EH (cell line): ENCODE measurements at places on chromosomes 3 and 15.

DNA sequence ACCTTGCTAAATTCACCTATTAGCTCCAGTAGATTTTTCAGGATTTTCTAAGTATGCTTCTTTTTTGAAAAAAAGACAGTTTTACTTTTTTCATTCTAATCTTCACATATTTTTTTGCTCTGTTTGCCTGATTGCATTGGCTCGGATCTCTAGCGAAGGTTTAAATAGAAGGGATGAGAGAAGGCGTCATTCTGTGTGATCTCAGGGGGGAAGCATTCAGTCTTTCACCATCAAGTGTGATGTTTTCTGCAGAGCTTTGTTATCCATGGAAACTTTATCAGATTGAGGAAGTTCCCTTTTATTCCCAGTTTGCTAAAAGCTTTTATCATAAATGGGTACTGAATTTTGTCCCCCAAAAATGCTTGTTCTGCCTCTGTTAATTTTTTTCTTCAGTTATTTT is 120.3 kb downstream of the LRRK1 start:
- DNase-seq: peak; percentile 22

DNA sequence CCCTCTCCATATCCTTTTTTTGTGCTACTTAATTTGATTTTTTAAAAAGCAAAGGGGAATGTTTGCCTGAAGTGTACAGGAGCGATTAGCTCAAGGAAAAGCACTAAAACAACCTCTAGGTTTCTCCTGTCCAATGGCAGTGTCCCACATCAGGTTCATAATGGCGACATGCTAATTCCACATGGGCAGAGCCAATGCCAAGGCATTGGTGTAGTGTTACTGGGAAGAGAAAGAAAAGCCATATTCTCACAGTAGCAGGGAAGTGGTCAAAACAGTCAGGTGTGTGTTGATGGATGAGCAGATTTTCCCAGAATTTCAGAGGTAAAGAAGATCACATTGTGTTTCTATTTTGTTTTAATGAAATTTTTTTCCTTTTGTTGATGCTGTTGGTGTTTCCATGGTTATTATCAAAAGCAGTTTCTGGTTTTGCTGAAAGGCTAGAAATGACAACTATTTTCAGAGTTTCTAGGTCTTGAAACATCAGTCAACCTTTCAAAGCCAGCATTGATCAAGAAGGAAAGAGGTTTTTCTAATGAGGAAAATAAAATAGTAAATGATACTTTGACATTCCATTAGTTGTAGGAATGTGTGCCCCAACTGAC is 65.2 kb downstream of the FNDC3B start:
- DNase-seq: no peak

- no peak for DNase-seq
Measured at GRCh38 chr3:54936561-54936960, 8.7 kb upstream of the LRTM1 start.

- DNase-seq: no peak
Measured at GRCh38 chr3:137294139-137294538, 336.4 kb downstream of the IL20RB start.

DNA sequence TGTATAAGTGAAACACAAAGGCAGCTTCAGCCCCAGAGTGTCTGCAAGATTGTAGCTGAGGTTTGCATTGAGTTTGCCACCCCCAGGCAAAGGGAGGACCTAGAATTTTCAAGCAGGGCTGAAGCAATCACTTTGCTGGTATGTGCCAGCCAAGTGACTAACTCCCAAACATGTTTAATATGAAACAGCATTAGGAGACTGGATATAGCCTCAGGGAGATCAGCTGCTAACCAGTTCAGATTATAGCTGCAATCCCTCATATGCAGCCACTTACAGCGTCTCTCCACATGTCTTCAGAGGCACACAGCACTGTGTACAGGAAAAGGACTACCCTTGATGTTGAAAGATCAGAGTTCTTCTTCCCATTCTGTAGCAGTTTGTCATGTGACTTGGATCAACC is 38.4 kb upstream of the PPP2R3A start:
- DNase-seq: peak; percentile 90

DNA sequence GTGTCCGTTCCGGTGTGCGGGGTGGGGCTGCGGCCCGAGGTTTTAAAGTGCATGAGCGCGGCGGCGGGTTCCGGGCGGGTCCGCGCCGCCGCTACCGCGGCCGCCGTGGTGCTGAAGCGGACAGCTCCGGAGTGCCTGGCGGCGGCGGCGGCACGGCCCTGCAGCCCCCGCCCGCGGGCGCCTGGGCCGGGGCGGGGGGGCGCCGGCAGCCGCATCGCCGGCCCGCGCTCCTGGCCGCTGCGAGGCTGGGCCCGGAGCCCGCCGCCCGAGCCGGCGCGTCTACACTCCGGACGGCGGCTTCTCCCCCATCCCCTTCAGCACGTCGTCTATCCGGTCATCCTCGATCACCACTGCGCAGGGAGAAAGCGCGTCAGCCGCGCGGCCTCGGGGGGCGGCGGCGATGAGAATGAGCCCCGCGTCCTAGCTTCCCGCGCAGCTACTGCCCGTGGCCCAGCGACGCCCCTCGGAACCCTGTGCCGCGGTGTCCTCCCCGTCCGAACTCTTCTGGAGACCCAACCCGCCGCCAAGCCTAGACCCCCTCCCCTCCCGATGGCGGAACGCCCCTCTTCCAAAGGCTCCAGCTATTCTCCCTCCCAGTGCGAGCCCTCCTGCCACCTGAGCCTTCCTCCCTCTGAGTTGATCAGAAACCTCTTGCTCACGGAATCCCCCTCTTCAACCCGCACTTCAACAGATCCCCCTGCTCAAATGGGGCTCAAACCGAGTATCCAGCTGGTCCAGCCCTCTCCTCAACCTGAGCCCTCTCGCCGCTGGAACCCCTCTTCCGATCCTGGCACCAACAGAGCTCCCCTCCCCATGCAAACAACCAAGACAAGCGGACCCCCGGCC is 1.3 kb downstream of the CAMK2N2 start:
- DNase-seq: peak; percentile 46

DNA sequence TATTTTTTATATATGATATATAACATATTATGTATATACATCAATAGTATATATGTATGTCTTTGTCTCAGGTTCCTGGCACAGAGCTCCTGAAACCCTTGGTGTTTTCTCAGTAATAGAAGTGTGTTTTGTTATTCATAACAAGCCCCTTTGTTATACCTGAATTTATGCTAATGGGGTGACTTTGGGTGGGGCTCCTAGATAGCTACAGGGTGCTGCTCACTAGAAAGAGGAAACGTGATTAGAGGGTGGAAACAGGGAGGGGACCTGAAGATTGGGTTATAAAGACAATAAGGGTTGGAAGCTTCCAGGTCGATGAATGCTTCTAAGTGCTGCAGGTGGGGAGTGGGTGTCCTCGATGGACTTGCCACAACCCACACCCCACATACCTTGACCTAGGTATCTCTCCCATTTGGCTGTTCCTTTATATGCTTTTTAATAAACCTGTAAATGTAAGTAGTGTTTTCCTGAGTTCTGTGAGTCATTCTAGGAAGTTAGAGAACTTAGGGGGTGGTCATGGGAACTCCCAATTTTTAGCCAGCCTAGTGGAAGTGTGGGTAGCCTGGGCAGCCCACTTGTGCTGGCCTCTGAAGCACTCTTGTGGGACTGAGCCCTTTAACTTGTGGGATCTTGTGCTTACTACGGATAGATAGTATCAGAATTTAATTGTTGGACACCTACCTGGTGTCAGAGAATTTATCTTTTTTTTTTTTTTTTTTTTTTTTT is 36.9 kb upstream of the C15orf39 start:
- no peak for DNase-seq

DNA sequence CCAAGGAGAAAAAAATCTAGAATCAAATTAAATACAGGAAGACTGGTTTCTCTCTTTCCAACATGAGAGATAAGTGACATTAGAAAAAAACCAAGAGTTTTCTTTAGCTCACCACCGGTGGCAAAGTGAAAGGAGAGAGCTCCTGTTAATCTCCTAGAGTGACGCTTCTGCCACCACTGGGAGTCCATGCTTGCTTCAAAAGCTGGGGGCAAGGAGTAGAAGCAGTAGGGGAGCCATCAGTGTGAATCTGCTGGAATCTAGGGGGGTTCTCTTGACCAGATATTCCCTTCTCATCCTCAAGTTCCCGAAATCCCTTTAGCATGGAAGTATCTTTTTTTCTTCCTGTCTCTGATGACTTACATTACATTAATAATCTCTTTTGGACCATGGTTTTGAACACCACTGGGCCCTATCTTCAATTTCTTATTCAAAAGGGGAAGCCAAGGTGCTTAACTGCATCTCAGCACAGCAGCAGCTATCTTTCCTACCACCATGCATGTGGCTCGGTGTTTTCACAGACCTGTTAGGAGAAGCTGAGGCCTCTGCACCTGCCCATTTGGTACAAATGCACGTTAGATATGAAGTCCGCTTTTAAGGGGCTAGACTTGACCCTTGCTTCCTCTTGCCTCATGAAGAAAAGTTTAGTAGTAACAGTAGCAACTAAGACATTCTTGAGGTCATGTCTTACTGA is 6.6 kb upstream of the ICE2 start:
- DNase-seq: no peak

- peak; percentile 99 for DNase-seq
Measured at GRCh38 chr3:143135150-143135549, 15.6 kb downstream of the CHST2 start.

GRCh38 chr3:49914906-49915305 is 11.2 kb upstream of the MST1R start:
- DNase-seq: no peak

- no peak for DNase-seq
Measured at GRCh38 chr15:70200511-70201424, 103.1 kb upstream of the TLE3 start.

DNA sequence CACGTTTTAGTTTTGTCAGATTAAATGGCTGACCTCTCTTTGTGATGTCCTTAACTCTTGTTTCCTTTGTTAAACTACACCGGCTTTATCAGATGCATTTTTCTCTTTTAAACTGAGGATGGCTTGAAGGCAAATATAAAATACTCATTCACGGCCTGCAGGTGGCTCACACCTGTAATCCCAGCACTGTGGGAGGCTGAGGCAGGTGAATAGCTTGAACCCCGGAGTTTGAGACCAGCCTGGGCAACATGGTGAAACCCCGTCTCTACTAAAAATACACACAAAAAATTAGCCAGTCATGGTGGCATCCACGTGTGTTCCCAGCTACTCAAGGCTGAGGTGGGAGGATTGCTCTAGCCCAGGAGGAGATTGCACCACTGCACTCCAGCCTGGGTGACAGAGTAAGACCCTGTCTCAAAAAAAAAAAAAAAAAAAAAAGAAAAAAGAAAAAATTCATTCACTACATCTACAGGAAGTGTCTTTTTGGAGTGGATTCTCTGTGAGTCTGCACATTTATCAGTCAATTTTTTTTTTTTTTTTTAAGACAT is 34.7 kb upstream of the SACM1L start:
- DNase-seq: no peak

- DNase-seq: peak; percentile 23
Measured at GRCh38 chr3:105352976-105353375, 13.7 kb upstream of the ALCAM start.

DNA sequence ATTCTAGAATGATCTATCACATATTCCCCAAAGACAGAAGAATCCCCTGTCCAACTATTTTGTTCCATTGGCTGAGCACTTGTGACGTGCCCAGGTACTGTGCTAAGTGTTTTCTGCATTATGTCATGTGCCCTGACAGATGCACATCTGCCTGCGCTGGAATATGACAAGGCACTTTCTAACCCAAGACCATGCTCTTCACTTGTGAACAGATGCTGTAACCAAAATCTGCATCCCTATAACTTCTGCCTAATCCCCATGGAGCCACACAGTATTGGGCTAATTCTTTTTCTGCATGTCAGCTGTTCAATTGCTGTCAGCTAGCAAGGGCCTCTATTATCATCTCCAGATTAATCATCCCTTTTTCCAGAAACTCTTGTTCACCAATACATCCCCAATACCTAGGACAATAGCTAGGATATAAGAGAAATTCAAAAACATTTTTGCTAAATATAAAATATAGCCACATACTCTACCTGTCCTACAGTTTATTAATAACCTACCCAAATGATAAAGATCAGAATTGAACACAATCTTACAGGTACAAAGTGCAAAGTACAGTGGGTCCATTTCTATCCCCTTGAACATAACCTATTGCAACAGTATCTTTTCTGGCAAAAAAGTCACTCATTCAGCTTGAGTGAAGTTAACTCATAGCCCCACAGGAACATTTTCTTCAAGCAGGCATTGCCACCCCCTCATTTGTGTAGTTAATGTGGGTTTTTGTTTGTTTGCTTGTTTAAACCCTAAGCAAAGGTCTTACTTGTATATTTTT is 109.4 kb upstream of the LRRN1 start:
- DNase-seq: no peak

DNA sequence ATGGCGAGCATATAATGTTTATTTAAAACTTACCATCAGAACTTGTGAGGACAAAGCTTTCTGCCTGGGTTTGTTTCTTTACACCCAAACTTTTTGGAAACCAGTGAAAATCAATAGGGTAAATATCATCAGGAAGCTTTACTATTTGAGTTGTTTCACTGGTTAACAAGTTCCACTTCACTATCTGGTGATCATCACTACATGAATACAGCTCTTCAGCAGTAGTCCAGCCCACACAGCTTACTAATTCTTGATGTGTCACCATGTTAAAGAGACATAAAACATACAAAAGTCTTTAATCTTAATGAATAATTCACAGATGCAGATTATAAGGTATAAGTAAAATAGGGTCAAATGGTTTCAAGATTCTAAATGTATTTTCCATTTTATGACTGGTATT is 17.6 kb downstream of the IFT80 start:
- DNase-seq: peak; percentile 32

DNA sequence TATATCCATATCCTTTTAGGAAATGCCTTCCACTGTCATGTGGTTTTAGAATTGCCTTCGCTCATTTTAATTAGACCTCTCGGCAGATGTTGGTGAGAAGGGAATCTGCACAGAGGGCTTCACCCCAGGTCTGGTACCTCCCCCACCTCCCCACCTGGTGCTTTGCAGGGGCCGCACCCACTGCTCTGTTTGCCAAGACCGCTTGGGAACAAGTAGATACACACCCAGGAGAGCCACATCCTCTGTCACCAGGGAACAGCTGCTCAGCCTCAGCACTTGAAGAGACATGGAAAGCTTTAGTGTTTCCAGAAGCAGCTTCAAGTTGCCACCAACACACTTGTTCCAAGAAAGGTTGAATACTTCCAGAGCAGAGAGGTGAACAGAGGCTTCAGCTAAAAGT is 21.8 kb downstream of the LRRC31 start:
- no peak for DNase-seq

DNA sequence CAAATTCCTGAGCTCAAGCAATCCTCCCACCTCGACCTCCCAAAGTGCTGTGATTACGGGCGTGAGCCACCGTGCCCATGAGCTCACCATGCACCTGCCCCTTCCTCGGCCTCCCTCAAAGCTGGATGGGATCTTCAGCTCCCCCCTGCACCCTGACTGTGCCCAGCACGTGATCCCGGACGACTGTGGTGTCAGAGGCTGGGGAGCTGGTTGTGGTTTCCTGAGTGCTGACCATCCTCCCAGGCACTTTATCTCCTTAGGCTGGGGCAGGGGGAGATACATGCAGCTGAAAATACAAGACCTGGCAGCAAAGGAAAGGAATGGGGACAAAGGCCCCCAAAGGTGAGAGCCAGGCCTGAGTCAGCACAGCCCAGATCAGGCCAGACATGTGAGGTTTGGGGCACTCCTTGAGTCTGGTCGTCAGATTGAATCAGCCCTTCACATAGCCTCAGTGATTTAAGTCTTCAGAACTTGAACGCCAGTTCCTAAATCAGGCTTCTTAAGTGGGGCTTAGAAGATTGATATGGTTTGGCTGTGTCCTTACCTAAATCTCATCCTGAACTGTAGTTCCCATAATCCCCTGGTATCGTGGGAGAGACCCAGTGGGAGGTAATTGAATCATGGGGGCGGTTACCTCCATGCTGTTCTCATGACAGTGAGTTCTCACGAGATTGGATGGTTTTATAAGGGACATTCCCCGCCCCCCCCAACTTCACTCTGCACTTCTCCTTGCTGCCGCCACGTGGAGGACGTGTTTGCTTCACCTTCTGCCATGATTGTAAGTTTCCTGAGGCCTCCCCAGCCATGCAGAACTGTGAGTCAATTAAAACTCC is 35.8 kb downstream of the PRKCD start:
- peak; percentile 57 for DNase-seq
